Glomerular endothelial cell (primary cell): ENCODE measurements at places on chromosomes 16 and 17. TPM values are rescaled to one million over a fixed set of nuclear protein-coding genes. Genes with fewer than 3 reads are reported as not detected.

DNA sequence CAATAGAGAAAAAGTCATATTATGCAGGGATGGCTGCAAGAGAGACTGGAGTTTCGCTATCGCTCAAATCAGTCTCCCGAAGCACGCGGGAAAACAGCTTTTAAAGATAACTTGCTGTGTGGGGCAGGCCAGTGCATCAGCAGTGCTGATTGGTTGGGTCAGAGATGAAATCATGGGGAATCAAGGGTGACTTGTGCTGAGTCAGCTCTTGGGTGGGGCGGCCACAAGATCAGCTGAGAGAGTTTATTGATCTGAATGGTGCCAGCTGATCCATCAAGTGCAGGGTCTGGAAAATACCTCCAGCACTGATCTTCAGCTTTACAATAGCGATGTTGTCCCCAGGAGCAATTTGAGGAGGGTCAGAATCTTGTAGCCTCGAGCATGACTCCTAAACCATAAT, 430.5 kb downstream of the RBFOX1 start:
- no peak for DNase-seq

- DNase-seq, result no peak
Observed at GRCh38 chr16:87724490-87725291, 41.1 kb downstream of the KLHDC4 start.

- no peak for DNase-seq
Observed at GRCh38 chr17:73788111-73788510, 143.9 kb upstream of the SDK2 start.

DNA sequence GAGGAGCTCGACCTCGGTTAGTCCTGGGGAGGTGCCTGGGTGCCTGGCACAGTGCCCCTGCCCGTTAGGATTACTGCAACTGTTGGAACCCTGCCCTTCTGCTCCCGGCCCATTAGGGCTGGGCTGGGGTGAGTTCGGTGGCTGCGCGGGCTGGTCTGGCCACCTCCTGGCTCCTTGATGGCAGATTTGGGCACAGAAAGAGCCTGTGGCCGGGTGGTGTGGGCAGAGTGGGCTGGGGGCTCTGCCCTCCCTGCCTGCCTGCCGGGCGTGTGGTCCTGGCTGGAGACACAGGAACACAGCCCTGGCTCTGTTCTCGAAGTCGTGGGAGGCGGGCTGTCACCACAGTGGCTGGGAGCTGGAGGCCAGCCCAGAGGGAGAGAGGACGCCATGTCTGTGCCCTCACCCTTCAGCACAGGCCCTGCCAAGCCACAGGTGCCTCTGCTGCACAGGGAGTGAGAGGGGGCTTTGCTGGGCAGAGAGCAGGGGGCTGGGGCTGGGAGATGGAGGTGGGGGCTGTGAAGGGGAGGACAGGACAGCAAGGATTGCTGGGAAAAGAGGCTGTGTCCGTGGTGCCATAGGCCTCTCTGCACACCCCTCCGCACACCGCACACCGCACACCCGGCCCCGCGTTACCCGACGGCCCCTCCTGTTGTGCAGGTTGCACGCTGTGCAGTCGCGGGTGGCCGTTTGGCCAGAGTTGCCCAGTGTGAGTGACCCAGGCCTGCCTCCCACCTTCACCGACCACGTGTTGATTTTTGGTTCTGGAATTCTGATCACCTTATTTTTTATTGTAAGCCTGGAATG, 236.6 kb upstream of the GSE1 start:
- no peak for DNase-seq

DNA sequence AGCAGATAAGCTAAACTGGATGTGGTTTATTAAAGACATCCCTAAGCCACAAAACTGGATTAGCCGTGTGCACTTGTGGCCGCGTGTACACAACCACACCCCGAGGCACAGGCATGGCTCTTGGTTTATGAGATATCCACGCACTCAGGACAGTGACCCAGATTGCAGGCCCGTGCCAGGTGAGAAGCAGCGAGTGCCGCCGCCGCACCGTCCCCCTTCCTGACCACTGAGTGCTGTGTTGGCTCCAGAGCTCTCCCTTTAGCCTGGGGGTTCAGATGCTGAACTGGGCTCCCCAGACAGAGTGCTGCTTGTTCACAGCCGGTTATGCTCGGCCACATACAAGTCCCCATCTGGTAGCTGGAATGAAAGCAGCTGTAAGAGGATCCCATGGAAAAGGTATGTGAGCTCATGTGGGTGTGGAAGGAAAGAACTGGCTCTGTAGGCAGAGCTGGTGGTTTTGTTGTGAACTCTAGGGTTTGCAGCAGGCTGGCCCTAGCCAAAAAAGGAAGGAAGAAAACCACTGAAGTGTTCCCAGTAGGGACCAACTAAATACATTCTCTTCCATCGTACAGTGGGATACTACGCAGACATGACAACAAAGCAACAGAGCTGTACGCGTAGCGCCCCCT, 29.5 kb downstream of the KNOP1 start:
- no peak for DNase-seq

- DNase-seq, result no peak
Observed at GRCh38 chr16:56462064-56462796, 10.9 kb downstream of the OGFOD1 start.

GRCh38 chr17:77959126-77959925, 823 bp downstream of the TNRC6C start:
- no peak for DNase-seq

- DNase-seq, result no peak
Observed at GRCh38 chr17:81126281-81127132, 38.8 kb upstream of the PVALEF start.

GRCh38 chr16:56653218-56653617, 1.5 kb downstream of the MT1B start:
- no peak for DNase-seq

DNA sequence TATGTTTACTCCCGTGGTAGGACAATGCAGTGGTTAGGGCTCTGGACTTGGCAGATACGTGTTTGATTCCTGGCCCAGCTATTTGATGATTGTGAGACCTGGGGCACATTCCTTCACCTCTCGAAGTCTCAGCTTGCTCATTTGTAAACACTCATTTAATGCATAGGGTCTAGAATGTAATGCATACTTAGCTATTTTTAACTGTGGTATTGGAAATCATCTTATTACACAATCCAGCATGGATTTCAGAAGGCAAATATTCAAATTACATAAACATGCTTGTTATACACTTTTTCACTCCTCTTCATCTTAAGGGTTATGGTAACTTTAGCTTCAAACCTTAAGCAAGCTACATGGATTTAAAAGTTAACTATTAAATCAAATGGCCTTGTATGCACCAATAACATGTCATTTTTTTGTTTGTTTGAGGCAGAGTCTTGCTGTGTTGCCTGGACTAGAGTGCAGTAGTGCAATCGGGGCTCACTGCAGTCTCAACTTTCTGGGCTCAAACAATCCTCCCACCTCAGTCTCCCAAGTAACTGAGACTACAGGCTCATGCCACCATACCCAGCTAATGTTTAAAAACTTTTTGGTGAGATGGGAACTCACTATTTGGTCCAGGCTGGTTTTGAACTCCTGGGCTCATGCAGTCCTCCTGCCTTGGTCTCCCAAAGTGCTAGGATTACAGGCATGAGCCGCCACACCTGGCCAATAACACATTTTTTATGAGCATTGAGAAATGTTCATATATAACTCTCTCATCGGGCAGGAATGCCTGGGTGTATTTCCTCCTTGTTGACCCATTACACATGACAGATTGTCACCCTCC, 52.5 kb downstream of the VAT1L start:
- no peak for DNase-seq

DNA sequence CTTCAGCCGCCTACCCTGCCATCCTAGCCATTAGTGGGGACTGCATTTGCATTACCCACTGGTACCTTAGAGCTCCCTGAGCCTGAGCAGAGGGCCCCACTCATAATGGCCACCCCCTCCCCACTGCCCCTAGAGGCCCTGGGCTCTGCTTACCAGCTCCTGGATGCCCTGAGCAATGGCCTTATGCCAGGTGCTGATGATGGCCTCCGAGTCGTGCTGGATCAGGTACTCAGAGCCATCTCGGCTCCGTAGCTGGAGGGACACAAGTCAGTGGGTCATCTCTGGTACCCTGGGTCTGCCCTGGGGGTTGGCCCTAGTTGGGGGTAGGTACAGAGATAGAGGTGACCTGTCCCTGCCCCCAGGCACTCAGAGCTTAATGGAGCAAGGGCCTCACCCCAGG, 34.9 kb downstream of the ARHGAP27 start:
- no peak for DNase-seq

DNA sequence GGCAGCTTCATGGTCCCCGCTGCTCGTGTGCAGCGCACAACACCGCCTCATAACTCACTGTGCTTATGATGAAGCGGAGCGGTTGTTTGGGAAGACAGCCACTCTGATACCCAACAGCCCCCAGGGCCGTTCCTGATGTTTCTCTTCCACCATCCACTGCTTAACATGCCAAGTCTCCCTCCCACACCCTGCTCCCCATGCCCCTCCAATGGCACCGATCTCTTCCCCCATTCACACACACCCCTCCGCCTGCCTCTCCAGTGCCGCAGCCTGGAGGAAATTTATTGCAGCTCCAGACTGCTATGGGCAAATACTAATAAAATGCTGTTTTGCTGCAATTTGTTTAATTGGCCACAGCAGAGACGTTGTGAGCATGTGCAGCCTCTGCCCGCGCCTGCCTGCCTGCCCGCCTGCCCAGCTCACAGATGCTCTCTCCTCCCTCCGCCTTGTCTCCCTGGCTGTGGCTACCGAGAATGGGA, 80.3 kb upstream of the LHX1 start:
- no peak for DNase-seq

DNA sequence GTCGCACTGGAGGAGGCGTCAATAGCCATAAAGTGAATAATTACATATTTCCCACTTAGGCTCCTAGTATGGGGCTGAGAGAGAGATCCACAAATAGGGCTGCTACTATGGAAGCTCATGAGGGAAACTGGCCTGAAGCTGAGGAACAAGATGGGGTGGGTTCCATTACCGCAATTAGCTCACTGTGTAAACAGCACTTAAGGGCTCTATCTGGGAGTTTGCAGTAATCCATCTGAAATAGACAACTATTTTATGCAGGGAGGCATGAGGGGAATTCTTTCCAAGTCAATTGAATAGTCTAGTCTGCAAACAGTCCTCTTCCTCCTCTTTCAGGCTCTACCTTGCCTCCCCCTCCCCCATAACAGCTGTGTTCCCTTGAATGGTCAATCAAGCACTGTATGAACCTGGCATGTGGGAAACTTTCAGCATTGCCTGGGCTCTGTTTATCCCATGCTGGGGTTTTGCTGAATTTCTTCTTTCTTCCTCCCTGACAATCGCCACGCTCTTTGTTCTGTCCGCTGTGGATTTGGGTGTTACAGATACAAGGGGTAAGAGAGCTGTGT, 56.1 kb upstream of the MAF start:
- DNase-seq, result no peak

GRCh38 chr17:29196769-29197515, 16.7 kb upstream of the MYO18A start:
- DNase-seq, result no peak

- no peak for DNase-seq
Observed at GRCh38 chr16:33877-34647, 19.3 kb downstream of the POLR3K start.

DNA sequence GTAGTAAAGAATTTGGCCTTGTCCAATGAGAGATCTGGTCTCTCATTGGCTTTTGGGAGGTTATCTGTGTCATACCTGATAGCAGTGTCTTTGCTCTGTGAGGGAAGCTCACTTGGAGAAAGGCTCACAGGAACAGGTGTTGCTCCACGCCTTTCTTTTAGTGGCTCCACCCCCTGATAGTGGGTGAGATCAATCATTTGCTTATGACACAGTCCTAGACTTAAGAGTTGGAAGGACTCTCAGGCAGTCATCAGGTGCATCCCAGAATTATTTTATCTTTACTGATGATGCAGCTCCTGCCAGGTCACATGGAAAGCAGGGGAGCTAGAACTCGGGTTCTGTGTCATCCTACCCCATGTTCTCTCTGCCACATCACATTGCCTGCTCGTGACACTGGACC, 59.3 kb downstream of the CENPV start:
- no peak for DNase-seq

GRCh38 chr17:3539881-3540540, 17.6 kb downstream of the TRPV3 start:
- DNase-seq, result no peak

- no peak for DNase-seq
Observed at GRCh38 chr16:50781518-50781917, 39.6 kb downstream of the CYLD start.

DNA sequence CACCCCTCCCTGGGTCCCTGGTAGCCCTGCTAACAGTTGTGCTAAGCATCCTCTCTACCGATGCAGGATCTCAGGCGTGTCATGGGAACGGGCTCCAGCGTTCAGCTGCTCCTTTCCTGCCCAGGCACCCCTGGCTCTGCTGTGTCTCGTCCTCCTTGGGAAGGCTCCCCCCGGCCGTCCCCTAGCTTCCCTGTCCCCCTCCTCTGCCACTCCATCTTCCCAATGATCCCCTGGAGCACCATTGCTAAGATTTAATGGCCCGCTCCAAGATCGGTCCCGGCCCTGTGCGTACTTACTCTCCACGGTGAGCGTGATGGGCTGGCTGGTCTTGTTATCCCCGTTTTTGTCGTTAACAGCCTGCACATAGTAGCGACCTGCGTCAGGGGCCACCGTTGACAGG, 135.5 kb upstream of the CDC42EP4 start:
- DNase-seq, result no peak

- no peak for DNase-seq
Observed at GRCh38 chr17:65895969-65896368, 296.0 kb downstream of the CEP112 start.

DNA sequence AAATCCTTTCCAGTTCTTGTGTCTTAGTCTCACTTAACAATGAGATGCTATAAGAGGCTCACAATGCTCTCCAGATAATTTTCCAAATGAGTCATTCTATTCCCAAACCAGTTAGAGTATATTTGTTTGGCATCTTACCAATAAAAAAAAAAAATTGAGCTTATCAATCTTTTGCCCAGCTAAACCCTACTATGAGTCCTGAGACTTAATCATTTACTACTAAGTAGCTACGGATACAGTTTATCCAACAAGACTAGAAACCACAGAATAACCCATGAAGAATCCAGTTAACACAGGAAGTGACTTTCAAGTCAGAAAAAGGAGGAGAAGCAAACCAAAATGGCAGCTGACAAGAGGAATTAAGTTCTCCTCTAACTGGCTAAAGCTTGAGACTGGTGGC, 330.3 kb upstream of the XYLT1 start:
- no peak for DNase-seq

GRCh38 chr16:2775765-2776499, 1.1 kb downstream of the ELOB start:
- no peak for DNase-seq

GRCh38 chr16:87982581-87983041, 31.4 kb downstream of the BANP start:
- no peak for DNase-seq

GRCh38 chr16:75559564-75560372, 3.7 kb upstream of the TMEM231 start:
- no peak for DNase-seq

The OR3A2 gene
- total RNA-seq, result not detected in 2 replicates

The CTF1 gene
- 0.19 and 0.53 TPM in 2 replicates for total RNA-seq

The CIITA gene
- total RNA-seq, result 0.19 and 0.93 TPM in 2 replicates

The MYH13 gene
- not detected in 2 replicates for total RNA-seq

The NOS2 gene
- 0.18 and 0.44 TPM in 2 replicates for total RNA-seq

The TMC6 gene
- total RNA-seq, result 40.7 and 82.6 TPM in 2 replicates

The FBXW10 gene
- total RNA-seq, result not detected in 2 replicates

The ANKFY1 gene
- total RNA-seq, result 32.4 and 46.0 TPM in 2 replicates

The KRTAP4-1 gene
- not detected in 2 replicates for total RNA-seq

The MT3 gene
- total RNA-seq, result not detected in 2 replicates

The ENPP7 gene
- not detected in 2 replicates for total RNA-seq

The MMP28 gene
- 0.29 and 3.4 TPM in 2 replicates for total RNA-seq

The KRTAP17-1 gene
- not detected in 2 replicates for total RNA-seq
